GM23248 (cell line): ENCODE measurements at places on chromosomes 1 and 21. TPM values are rescaled to one million over a fixed set of nuclear protein-coding genes. Genes with fewer than 3 reads are reported as not detected.

The KCNJ9 gene
- not detected in 2 replicates for polyA plus RNA-seq

The CATSPERE gene
- 0.30 and 0.85 TPM in 2 replicates for polyA plus RNA-seq

The ACBD6 gene
- 41.0 and 44.2 TPM in 2 replicates for polyA plus RNA-seq

The FCRL1 gene
- polyA plus RNA-seq: not detected in 2 replicates

The CNKSR1 gene
- 0.10 TPM in 1 of 2 replicates, not detected in the other for polyA plus RNA-seq

The CHRNB2 gene
- not detected in 2 replicates for polyA plus RNA-seq

The HSD3B2 gene
- polyA plus RNA-seq: not detected in 2 replicates

The GPBP1L1 gene
- polyA plus RNA-seq: 60.9 and 69.3 TPM in 2 replicates

The LCE2C gene
- polyA plus RNA-seq: 1.8 and 2.0 TPM in 2 replicates

The TCHHL1 gene
- polyA plus RNA-seq: not detected in 2 replicates

The DENND2D gene
- 6.2 and 6.6 TPM in 2 replicates for polyA plus RNA-seq

The RCSD1 gene
- polyA plus RNA-seq: 0.15 and 0.23 TPM in 2 replicates

The AP4B1 gene
- 9.9 and 11.8 TPM in 2 replicates for polyA plus RNA-seq

The OPTC gene
- polyA plus RNA-seq: not detected in 2 replicates

The C1orf115 gene
- 0.58 and 0.83 TPM in 2 replicates for polyA plus RNA-seq

The CNR2 gene
- polyA plus RNA-seq: not detected in 2 replicates

The NPHS2 gene
- polyA plus RNA-seq: not detected in 2 replicates

The CGN gene
- polyA plus RNA-seq: 0.06 TPM in 1 of 2 replicates, not detected in the other

The BEND5 gene
- polyA plus RNA-seq: 0.63 TPM in 1 of 2 replicates, not detected in the other

The ALX3 gene
- polyA plus RNA-seq: not detected in 2 replicates

The SEMA6C gene
- 0.58 and 1.1 TPM in 2 replicates for polyA plus RNA-seq

The DUSP12 gene
- 29.9 and 34.9 TPM in 2 replicates for polyA plus RNA-seq

The ATXN7L2 gene
- 3.0 and 3.3 TPM in 2 replicates for polyA plus RNA-seq

The CCDC28B gene
- polyA plus RNA-seq: 19.7 TPM in 2 replicates

The MYOC gene
- not detected in 2 replicates for polyA plus RNA-seq

The CDKN2C gene
- 11.7 and 12.6 TPM in 2 replicates for polyA plus RNA-seq

The AGBL4 gene
- polyA plus RNA-seq: not detected in 2 replicates

The SPATA1 gene
- polyA plus RNA-seq: 0.68 and 1.0 TPM in 2 replicates

The FAM131C gene
- polyA plus RNA-seq: 1.3 and 1.8 TPM in 2 replicates

The C4BPA gene
- not detected in 2 replicates for polyA plus RNA-seq

The PSMA5 gene
- 89.7 and 94.5 TPM in 2 replicates for polyA plus RNA-seq

The KLF18 gene
- not detected in 2 replicates for polyA plus RNA-seq

The S100A5 gene
- 0.41 TPM in 1 of 2 replicates, not detected in the other for polyA plus RNA-seq

The WRAP73 gene
- 16.3 and 20.2 TPM in 2 replicates for polyA plus RNA-seq

The C1orf94 gene
- polyA plus RNA-seq: not detected in 2 replicates

The MROH9 gene
- polyA plus RNA-seq: 0.16 TPM in 1 of 2 replicates, not detected in the other

The SPRR3 gene
- not detected in 2 replicates for polyA plus RNA-seq

The LRRIQ3 gene
- not detected in 2 replicates for polyA plus RNA-seq

The MYBPHL gene
- not detected in 2 replicates for polyA plus RNA-seq

The FCGR3B gene
- not detected in 2 replicates for polyA plus RNA-seq

The ILDR2 gene
- polyA plus RNA-seq: not detected in 2 replicates
